ENCODE measurements at places on chromosomes 4 and X.

DNA sequence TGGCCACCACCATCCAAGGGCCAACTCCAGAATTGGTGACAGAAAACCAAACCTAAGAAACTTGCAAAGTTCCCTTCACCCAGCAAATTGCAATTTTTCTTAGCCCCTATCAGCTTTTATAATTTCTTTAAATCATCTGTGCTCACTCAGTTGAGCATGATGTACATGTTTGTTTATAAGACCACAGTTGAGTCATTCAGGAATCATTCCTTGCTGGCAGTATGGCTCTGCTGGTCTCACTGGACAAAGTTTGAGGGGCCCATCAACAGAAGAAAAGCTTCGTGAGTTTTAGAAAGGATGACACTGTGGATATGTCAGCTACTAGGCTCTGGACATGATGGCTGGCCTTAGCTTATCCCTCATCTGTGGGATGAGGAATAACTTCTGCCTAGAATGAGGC, 4.0 kb downstream of the TRPC5 start:
- DNase-seq, result no peak

DNA sequence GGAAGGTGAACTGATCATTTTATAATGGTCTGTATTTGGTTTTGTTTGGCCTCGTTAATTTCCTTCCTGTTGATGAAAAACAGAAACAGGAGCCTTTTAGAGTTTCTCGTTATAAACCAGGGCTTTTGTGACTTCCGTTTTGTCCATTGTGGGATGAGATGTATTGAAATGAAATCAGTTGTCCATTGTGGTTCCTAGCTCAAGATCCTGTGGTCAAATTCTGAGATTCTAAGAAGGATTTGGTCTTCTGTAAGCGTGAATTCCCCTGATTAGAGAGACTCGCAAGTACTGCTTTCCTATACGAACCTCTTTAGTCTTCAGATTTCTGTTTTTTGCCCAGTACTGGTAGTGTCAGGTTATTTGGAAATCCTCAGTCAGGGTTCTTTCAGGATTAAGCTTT, 101.7 kb downstream of the RAPGEF2 start:
- no peak for DNase-seq

DNA sequence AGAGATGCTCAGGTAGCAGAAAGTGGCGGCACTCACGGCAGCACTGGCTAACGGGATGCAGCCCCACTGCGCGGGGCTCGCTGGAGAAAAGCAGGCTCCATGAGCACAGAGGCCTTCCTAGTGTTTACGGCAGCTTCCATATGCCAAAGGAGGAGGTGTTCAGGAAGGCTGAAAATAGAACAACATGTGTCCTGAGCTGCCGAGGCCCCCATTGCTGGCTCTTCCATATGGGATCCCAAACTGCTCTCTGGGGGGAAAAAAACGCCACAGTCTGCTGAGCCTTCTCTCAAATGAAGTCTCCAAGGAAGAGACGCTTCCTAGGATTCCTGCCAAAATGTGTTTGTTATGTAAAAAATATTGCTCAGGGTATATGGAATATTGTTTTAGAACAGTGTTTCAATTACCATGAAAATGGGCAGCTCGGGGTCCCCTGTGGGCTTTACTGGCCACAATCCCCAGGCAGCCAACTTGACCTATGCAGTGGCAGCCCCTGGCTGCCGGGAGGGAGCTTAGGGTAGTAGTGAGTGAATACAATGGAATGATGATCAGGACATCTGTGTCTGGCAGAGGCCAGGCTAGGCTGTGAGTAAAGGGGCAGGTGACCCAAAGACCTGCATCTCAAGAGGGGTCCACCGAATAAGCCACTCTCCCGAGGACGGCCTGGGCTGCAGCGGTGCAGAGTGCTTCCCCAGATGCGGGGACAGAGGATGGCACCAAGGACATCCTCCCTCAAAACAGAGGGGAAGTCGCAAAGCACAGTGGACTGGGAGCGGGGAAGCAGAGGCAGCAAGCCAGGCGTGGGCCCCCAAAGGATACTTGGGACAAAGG, 170.1 kb downstream of the AFAP1 start:
- DNase-seq, result no peak

DNA sequence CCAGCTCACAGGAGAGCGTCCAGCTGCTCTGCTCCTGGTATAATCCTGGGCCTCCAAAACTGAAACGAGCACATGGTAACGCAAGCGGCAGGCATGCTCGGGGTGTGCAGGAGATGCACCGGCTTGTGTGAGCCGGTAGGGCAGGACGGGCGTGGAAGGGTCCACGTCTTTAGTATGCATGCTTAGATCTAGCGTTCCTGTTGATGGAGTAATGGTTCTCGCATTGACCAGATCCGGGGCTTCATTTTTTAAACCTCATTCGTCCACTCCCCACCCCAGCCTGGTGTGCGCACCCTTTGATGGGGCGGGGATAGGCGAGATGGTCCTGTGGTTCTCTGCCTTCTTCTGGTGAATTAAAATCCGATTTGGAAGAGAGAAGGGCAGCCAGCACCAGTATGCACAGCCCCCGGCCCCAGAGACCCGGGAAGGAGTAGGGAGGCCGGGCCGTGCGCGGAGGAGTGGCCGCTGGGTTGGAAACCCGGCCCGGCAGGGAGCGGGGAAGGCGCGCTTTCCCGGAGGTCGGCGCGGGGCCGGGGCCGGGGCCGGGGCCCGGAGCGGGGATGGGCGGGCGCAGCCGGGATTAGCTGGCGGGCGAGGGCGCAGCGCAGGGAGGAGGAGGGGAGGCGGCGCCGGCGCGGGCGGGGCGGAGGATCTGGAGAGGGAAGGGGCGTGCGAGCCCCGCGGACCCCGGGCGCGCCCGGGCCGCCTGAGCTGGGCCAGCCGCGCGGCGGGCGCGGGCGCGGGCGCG, 39.9 kb downstream of the FAM149A start:
- peak; percentile 40 for DNase-seq

- no peak for DNase-seq
Observed at GRCh38 chrX:41981481-41982013, 58.2 kb upstream of the CASK start.

DNA sequence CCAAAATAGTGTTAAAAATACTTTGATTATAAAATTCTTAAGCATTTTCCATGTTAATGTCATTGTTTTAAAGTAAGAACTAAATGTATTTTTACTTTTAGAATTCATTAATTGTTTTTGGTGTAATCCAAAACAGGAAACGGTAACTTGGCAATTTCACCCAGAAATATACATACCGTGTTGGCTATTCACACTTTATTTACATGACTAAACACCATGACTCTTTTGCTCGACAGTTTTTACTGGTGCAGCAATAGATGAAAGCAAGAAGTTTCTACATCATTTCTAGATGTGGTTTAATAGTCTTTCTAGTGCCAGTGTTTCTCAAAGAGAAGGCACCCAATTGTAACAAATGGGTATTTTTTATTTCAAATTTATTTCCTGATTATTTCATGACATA, 25.6 kb upstream of the MAGEA1 start:
- no peak for DNase-seq

Measured in GM19239 (cell line).